ENCODE measurements at places on chromosomes 16 and 17.

DNA sequence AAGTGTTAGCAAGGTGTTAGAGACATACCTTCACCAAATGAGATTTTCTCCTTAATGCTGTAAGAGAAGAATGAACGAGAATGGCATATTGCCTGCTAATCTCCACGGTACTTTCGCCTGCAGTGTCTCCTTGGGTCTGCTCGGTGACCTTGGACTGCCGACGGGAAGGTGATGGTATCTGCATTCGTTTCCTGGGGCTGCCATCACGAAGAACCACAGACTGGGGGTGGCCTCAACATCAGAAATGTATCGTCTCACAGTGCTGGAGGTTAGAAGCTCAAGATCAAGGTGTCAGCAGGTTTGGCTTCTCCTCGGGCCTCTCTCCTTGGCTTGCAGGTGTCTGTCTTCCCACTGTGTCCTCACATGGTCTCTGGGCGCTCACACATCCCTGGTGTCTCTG lies 86.3 kb upstream of the TNRC6C start:
- no peak for DNase-seq

GRCh38 chr17:50758989-50759544 lies 8.3 kb downstream of the ANKRD40CL start:
- no peak for DNase-seq

DNA sequence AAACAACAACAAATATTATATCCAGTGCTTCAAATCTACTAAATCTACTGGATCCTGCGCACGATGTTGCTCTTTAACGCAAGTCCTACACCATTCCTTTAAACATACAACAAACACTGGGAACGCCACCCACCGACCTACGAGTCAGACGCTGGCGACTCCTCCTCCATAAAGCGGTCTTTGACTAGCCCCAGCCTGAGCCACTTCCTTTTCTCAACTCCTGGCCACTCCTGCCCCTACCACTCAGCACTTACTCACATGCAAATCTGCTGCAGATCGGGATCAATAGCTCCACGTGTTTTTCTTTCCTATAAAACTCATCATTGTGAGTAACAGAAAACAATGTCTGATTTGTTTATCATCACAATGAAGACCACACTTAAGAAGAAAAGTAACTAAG lies 32.8 kb upstream of the MNT start:
- no peak for DNase-seq

DNA sequence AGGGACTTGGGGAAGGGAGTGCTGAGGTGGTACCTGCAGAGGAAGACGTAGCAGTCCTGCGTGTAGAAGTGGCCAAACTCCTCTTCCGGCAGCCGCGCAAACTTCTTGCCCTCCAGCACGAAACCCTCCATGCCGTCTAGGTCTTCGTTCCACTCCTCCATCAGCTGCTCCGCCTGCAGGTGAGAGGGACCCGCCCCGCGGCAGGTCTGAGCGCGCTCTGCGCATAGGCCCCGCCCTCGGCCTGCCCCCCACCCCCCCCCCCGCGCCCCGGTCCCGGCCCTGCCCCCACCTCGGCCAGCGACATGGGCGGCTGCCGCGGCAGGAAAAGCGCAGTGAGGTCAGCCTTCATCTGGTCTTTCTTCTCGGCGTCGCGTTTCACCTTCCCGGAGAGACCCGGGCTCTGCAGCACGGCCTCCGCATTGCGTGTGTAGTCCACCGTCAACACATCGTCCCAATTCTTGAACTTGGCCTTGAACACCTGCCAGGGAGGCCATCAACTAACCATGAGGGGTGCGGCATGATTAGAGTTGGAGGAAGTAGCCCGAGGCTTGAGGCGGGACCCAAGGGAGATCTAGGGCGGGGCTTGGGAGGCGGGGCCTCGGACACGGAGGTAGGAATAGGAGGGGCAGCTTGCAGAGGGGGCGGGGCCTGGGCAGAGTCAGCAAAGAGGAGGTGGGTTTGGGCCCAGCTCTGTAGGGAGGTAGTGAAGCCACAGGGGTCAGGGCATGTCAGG lies 11.5 kb downstream of the FLII start:
- no peak for DNase-seq

DNA sequence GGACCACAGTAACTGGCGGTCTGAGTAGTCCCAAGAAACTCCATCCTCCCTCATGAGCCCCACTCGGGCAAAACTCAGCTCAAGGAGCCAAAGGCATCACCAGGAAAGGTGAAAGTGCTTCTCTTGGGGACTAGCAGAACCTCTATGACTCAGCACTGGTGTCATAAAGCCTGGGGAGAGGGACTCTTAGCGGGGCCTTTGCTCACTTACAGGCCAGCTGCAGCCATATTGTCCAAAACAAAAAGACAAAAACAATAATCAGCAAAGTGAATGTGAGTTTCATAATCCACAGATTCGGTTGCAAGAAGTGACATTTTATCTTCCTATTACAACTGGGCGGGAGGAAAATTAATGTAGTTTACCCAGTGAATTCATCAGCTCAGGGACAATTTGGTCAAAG lies at the start of gene TEKT5:
TSS of gene TEKT5 (minus strand) at position 101 of the 400 bp plus-strand sequence. CDS start at position 44, 57 bp downstream.
- DNase-seq = no peak

- no peak for DNase-seq
Measured at GRCh38 chr16:82016964-82017363, 5.7 kb upstream of the SDR42E1 start.

DNA sequence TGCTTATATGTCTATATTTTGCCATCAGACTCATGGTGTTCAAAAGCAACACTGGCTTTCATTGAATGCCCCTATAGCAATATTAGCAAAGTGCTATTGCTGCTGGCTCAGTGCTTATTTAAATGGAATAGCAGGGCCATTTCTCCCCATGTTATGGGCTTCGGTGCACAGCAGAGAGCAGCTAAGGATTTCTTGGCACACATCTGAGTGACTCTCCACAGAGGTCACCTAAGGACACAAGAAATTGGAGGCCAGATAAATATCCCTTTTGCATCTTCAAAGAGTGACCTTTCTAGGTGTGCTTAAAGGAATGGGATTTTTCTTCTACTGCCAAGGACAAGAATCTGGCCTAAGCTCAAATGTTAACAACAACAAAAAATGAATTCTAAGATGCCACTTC lies 751.8 kb downstream of the CDH11 start:
- no peak for DNase-seq

GRCh38 chr17:48294806-48295361 lies 135.1 kb downstream of the SKAP1 start:
- no peak for DNase-seq

DNA sequence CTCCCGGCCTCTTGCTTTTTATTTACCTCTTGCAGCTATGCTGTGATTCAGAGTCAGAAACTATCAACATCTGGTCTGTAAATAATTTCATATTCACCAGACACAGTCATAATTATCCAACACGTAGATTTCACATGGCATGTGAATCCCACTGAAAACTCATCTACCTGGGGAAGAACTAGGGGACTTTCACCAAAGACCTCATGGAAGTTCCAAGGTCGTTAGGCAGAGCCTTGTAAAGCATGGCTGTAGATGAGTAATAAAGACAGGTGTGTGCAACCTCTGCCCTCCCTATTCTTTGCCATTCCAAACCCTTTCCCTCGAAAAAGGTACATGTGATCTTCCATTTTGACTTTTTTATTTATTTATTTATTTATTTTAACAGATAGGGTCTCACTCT lies 1.9 kb upstream of the CHST5 start:
- no peak for DNase-seq
